ENCODE measurements at places on chromosomes 1 and 21.

DNA sequence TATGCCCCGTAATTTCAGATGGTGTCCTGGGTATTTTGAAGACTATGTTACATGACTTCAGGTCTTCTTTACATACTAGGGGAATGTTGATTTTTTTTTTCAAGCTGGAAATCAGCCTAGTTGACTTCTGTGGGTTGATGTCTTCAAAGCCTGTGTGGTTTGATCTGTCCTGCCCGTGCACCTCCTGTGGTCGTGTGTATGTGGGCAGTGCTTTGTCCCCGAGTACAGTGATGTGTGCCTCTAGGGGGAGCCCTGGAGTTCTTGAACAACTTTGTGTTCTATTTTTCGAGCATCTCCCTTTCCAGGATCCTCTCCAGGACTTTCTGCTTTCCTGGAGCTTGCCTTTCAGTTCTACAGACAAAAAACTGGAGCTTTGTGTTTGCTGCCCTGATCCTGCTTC, 28.9 kb downstream of the OBSCN start:
- DNase-seq: peak; percentile 64

- DNase-seq: no peak
Measured at GRCh38 chr1:60662486-60663044, 419.8 kb upstream of the NFIA start.

- DNase-seq: peak; percentile 42
Measured at GRCh38 chr1:16155537-16156410, at the start of gene EPHA2. Gene EPHA2 (minus strand): TSS chr1:16156069. CDS start chr1:16155932, 137 bp downstream.

DNA sequence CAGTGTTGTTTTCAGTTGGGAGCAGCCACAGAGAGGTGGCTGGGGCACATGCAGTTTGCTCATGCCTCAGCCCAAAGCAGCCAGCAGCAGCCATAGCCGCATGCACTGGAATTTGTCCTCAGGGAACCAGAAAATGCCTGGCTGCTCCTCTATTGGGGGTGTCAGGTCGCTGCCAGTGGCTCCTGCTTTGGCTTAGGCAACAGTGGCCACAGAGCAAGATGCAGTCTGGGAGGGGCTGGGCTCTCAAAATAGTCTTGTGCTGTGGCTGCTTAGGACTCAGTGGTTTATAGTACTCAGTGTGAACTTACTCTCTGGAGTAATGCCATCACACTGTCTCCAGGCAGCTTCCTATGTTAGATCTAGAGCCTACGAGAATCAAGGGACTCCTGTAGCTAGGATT, 25.0 kb downstream of the CD55 start:
- peak; percentile 94 for DNase-seq

GRCh38 chr1:226637147-226637935, 88.8 kb downstream of the STUM start:
- DNase-seq: peak; percentile 55

DNA sequence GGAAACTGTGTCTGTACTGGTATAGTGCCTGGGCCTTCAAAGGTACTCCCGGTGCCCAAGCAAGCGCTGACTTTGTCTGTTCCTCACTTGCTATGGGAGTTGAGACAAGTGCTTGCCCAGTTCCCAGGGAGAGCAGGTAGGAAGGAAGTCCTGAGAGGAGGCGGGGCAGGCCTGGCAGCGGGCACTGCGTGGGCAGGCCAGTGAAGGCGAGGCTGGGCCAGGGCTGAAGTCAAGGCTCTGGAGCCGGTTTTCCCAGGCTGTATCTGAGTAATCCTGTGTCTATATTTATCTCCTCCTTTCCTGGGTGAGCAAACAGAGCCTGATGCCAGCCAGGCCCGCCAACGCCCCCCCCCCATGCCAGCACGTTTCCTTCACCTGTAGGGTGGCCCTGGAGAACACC, 15.9 kb upstream of the EDN2 start:
- DNase-seq: peak; percentile 92

DNA sequence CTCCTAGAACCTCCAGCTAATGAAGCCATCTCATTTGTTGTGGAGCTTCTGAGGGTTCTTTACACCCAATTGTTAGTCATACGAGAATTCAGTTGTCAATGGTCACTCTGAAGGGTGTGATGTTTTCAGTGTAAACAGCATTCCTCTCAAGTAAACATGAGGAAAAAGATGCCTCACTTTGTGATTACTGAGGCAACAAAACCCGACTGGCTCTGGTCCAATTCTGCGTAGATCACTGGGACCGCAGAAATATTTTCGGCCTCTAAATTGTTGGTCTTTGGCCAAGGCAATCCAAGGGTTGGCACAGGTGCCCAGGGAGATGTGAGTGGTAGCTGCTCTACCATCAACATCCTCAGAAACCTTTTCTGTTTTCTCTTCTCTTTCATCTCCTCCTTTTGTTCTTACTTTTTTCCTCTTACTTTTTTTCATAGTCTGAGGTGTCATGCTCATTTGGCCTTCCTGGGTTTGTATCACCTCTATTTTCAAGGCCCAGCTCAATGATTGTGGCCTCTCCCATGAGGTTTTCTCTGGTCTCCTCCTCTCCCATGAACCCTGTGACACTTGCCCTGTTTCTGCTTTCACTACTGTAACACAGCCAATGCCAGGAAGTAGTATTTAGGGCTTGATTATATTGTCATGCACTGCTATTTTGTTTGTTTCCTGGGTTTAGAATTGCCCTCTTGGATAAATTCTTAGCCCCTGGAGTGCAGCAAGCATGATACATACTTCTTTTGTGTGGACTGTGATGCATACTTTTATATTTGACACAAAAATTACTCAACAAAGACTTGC, 221.9 kb downstream of the TNR start:
- no peak for DNase-seq

DNA sequence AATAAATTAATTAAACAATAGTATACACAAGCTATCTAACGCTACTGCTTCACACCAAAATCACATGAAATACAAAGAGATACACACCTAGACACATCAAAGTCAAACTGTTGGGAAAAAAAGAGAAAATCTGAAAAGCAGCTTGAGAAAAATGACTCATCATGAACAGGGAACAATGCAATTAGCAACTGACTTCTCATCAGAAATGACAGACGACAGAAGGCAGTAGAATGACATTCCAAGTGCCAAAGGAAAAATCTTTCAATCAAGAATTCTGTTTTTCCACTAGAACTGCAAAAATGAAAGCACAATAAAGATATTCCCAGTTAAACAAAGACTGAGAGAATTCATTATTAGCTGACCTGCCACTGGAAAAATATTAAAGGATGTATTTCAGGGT, 57.2 kb downstream of the CAPN9 start:
- DNase-seq: no peak

DNA sequence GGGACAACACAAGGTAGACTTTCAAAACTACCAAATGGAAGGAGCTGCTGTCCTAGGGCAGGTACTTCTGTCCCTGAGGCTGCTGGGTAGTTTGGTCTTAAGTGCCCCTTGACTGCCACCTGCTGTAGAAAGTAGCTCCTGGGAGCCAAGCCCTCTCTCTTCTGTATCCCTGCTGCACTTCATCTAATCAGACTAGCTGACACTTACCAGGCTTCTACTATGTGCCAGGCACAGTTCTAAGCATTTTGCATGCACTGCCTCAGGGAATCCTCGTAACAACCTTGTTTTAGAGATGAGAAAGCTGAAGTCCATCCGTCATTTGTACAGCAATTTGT, 15.9 kb upstream of the SRSF4 start:
- DNase-seq: no peak

GRCh38 chr1:86913896-86914600, at the start of gene SELENOF:
Gene SELENOF (minus strand): TSS chr1:86914126. CDS start chr1:86914111, 15 bp downstream.
- DNase-seq: peak; percentile 100

- DNase-seq: no peak
Measured at GRCh38 chr1:17033481-17033880, 20.4 kb downstream of the SDHB start.

GRCh38 chr1:212186427-212187207, 98.6 kb upstream of the PPP2R5A start:
- DNase-seq: no peak

- no peak for DNase-seq
Measured at GRCh38 chr1:80918380-80918779, 882.4 kb upstream of the ADGRL2 start.

DNA sequence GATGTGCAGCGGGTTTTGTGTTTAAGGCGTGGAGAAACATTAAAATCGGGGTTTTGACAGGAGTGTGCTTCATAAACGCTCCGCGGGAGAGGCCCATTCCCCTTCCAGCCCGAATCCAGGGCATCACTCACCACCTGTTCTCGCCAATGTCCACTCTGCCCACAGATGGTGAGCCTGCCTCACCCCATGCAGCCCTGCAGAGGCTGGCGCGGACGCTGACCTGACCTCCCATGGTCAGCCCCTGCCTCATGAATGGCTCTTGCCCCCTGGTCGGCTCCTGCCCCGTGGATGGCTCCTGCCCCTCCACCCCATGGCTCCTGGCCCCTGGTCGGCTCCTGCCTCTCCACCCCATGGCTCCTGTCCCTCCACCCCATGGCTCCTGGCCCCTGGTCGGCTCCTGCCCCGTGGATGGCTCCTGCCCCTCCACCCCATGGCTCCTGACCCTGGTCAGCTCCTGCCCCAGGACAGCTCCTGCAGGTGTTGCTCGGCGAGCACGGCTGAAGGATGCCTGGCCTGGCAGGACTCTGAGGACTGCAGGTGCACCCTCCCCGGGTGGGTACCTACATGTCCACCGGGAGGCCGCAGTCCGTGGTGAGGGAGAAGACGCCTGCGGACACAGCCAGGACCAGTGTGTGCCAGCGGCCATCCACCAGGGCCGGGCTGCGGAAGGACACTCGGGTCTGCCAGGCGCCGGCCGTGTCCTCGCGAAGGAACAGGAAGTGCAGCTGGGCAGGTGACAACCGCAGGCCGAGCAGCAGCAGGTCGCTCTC, 6.7 kb downstream of the KRTAP10-1 start:
- no peak for DNase-seq

GRCh38 chr1:167789501-167789900, 67.7 kb downstream of the MPZL1 start:
- no peak for DNase-seq

DNA sequence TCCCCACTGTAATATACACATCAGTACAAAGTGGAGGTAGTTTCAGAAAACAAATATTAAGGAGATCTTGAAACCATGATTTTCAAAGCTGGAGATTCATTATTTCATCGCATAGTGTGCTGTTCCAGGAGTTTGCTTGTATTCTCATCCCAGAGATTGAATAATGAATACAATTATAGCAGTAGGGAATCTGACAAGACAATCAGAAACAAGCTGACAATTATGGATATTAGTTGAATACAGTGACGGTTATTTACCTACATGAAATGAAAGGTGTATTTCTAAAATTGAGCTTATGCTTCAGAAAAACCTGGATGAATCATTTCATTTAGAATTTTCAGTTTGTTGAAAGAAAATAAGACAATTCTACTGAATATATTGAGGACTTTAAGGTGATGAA, 2119.0 kb downstream of the MRPL39 start:
- no peak for DNase-seq

- DNase-seq: no peak
Measured at GRCh38 chr1:177185209-177185608, 14.5 kb downstream of the BRINP2 start.

GRCh38 chr1:159938905-159939677, 6.3 kb downstream of the IGSF9 start:
- DNase-seq: no peak

DNA sequence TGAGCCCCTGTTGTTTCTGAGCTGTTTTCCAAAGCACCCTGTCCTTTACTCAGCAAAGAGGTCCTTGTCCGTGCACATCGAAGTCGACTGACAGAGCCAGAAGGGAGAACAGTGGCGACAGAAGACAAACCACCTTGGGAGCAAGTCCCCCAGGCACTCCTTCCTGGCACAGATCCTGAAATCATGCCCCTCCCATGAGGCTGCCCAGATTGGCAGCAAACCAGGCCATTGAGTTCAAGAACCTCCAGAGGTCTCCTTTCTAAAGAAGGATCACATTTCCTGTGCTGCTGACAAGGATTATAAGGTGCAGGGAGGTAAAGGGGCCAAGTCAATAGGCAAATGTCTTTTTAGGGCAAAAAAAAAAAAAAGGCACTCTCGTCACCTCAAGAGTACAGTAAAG, 84.7 kb upstream of the HIVEP3 start:
- DNase-seq: peak; percentile 19

DNA sequence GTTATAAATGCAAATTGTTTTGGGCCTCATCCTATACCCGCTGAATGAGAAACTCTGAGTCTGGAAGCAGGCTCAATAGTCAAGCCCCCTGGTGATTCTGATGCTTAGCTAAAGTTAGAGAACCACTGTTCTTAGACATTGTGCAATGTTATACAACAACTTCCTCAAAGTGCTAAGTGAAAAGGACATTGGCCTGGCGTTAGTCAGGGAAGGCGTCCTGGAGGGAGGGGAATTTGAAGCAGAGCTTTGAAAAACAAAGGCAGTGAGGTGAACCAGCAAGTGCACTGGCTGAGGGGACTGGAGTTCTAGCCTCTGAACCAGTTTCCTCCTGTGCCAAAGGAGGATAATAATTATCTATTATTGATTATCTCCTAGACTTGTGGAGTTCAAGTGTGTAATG, 5.1 kb downstream of the CD1D start:
- no peak for DNase-seq

DNA sequence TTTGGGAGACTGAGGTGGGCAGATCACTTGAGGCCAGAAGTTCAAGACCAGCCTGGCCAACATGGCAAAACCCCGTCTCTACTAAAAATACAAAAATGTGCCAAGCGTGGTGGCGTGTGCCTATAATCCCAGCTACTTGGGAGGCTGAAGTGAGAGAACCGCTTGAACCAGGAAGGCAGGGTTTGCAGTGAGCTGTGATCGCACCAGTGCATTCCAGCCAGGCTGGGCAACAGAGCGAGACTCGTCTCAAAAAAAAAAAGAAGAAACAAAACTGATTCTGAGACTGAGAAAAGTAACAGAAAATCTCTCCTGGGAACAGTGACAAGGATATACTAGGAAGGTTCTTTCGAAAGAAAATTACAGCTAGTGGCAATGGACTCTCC, 20.9 kb downstream of the USP48 start:
- DNase-seq: no peak

GRCh38 chr21:33754481-33754880, 112.2 kb downstream of the ITSN1 start:
- no peak for DNase-seq

DNA sequence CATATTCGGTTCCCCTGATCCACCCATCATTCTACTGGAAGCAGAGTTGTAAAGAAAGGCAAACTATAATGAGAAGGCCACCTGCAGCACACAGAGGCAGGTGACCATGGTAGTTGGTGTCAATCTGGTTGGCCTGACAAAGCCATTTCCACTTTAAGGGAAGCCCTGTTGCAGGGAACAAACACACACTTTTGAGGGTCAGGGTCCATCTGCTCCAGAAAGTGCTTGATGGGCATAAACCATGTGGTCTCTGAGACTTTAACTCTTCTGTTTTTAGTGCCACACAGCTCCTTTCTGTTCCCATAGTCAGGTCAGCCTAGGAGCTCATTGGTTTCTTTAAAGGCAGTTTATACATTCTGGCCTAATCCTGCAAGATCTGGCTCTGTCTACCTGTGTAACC, 17.5 kb upstream of the BOLA1 start:
- DNase-seq: no peak
